ENCODE measurements at places on chromosomes 4 and X.
A peak's percentile ranks its signal among the peaks of the same experiment; 100 is the strongest.

- no peak for DNase-seq
These were observed 10.5 kb upstream of the UCP1 start for GRCh38 chr4:140579278-140579677.

DNA sequence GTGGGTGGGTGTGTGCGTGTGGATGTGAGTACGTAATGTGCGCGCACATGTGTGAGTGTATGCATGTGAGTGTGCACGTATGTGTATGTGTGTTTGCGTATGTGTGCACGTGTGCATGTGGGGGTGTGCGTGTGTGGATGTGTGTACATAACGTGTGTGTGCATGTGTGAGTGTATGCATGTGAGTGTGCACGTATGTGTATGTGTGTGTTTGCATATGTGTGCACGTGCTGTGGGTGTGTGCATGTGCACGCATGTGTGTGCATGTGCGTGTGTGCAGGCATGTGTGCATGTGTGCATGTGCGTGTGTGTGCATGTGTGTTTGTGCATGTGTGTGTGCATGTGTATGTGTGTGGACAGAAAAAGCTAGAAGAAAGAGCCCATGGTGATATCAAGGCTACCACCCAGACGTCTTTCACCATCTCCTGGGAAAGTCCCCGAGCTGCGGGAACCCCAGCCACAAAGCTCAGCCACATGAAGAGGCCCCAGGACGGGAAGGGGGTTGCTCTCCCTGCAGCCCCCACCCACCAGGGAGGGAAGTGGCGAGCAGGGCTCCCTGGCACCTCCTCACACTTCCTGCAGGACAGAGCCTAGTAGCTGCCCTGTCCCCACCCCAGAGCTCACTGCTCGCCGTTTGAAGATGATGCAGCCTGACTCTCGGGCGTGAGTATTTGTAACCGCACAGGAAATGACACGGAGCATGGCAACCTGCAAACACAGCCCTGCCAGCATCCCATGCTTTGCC is 108.3 kb downstream of the DCTD start:
- peak; percentile 23 for DNase-seq

- DNase-seq = no peak
These were observed 31.6 kb upstream of the BRWD3 start for GRCh38 chrX:80841259-80841658.

GRCh38 chr4:38683276-38683675 is 19.3 kb downstream of the KLF3 start:
- no peak for DNase-seq

GRCh38 chr4:118807659-118808058 is 28.3 kb downstream of the SEC24D start:
- DNase-seq = no peak

DNA sequence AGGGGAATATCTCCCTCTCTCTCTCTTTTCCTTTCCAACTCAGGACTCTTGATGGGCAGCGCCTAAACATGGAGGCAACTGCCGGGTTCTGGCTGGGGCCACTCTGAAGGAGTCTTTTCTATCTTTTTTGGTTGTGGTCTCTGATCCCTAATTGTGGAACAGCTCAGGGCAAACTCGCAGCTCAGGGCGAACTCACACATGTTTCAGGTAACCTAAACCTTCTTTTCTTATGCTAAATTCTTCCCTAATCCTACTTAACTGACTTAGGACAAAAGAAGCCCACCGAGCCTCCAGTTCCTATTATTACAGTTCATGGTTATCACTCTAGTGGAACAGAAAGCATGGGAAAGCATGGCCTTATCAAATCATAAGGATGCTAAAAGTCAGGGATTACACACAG is 21.3 kb downstream of the ETDA start:
- no peak for DNase-seq

DNA sequence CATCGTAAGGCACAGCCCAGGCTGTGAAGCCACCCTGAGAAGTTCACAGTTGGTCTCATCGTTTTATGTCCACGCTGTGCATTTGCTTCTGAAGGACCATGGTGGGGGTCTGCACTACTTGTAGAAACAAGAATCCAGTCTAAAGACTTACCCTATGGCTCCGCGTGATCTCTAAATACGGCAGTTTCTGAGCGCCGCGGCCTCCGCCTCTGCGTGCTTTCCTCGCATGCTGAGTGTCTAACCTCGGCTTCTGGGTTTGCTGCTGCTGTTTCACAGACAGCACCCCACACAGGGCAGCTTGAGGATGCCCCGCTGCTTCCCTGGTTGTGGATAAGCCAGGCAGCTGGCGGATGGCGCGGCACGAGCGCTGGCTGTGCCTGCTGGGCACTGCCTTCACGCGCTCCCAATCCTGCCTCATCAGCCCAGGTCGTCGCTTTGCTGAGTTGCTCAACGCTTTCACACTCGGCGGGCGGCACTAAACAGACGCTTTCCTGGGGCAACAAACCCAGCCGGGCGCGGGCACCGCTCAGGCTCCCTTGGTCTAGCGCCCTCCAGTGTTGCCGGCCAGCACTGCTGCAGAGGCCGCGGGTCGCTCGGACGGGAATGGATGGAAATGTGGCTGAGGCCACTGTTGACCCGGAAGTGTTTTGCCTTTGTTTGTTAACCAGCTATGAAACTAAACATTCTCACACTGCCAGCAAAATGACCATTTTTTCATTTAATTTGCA is 39.2 kb downstream of the FGFRL1 start:
- DNase-seq = peak; percentile 27

GRCh38 chrX:13452283-13452682 is 117.1 kb upstream of the EGFL6 start:
- no peak for DNase-seq

DNA sequence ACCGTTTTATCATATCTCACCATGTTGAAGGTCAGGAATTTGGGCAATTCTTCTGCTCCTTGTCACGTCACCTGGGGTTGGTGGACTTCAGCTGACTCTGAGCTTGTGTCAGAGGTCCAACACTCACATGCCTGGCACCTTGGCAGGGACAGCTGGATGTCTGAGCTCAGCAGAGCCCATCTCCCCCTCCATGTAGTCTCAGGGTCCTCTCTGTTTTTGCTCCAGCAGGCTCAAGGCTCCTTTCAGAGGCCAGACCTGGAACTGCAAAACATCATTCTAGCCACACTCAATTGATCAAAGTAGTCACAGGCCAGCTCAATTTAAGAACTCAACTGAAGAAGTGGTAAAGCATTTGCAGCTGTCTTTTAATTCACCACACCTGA is 45.4 kb downstream of the EDNRA start:
- DNase-seq = no peak

- no peak for DNase-seq
These were observed 149.3 kb upstream of the TENM3 start for GRCh38 chr4:182093935-182094334.

DNA sequence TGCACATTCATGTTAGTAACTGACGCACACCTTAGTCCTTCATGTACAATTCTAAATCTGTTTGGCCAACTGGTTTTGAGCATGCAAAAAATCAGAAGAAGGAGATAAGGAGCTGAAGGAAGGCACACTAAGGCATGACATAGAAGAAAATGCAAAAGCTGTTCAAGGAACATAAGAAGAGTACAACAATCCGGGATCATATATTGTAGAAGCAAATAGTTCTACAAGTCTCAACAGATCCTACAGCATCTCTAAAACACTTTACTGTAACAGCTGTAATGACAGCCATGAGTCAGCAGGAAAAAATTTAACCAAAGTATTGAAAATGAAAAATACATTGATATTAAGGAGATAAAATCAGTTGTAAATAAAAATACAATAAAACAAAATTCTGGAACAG is 57.7 kb downstream of the KLHL13 start:
- no peak for DNase-seq

- no peak for DNase-seq
These were observed 358.4 kb downstream of the GLUD2 start for GRCh38 chrX:121405826-121406225.

- no peak for DNase-seq
These were observed 1.4 kb downstream of the AMMECR1 start for GRCh38 chrX:110316351-110317060.

- DNase-seq = no peak
These were observed 4.0 kb downstream of the MAGEC2 start for GRCh38 chrX:142201113-142201512.

GRCh38 chr4:150849016-150849415 is 166.1 kb downstream of the LRBA start:
- peak; percentile 30 for DNase-seq
